NCI-H1105 treated with DMSO at 0.1 percent for 48 hours (cell line): ENCODE measurements at places on chromosomes 5 and 9.
A peak's percentile ranks its signal among the peaks of the same experiment; 100 is the strongest.

- no peak for DNase-seq
Observed at GRCh38 chr5:82274343-82275211, 3.6 kb downstream of the RPS23 start.

DNA sequence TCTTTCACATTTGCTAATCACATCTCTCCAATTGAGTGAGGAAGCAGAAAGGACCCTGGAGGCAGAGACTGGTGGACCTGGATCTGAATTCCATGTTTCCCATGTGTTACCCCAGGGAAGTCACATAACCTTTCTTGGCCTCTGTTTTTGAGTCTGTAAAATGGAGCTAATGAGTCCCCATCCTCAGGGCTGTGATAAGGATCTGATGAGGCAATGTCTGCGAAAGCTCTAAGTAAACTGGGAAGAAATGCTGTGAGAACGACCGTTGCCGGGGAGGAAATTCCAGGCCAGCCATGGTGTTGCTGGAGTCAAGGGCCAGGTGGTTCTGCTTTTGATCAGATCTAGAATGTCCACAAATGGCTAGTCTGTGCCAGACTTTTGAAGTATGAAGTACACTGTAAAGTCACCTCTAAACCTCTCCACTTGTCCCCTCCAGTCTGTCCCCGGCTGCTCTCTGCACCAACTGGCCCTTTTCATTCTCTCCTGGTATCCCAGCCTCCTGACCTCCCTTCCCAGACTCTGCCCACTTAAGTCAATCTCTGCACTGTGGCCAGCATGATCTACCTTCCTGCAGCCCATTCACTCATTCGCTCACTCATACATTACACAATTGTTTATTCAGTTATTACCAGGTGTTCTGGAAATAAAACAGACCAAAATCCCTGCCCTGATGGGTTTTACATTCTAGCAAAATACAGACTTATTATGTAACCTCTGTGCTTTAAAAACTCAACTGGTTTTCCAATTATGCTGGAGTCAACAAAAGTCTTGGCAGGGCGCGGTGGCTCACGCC lies 32.5 kb upstream of the N4BP3 start:
- no peak for DNase-seq

DNA sequence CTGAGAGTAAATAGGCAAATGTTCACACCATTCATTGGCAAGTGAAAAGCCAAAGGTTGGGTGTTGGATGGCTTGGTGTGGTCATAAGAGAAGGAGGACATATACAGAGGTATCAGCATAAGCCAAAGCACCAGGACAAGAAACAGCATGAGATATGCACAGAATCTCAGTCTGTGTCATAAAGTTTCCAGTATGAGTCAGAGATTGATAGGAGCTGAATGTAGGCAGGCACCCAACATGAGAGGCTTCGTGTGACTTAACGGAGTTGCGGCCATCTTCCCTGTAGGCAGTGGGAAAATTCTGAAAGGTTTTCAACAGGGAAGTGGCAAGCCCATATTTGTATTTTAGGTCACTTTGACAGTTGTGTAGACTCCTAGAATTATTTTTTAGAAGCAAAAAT lies 54.5 kb downstream of the SNCAIP start:
- DNase-seq: no peak

- DNase-seq: no peak
Observed at GRCh38 chr9:108436448-108436847, 419.3 kb downstream of the ACTL7B start.

- DNase-seq: no peak
Observed at GRCh38 chr9:18472841-18473251, 1.1 kb upstream of the ADAMTSL1 start.

- no peak for DNase-seq
Observed at GRCh38 chr5:175444060-175444904, at the start of gene DRD1. Gene DRD1 (minus strand): TSS chr5:175444182. CDS start chr5:175443099, 1,083 bp downstream.

- no peak for DNase-seq
Observed at GRCh38 chr9:120156376-120156775, 423.6 kb downstream of the CDK5RAP2 start.

DNA sequence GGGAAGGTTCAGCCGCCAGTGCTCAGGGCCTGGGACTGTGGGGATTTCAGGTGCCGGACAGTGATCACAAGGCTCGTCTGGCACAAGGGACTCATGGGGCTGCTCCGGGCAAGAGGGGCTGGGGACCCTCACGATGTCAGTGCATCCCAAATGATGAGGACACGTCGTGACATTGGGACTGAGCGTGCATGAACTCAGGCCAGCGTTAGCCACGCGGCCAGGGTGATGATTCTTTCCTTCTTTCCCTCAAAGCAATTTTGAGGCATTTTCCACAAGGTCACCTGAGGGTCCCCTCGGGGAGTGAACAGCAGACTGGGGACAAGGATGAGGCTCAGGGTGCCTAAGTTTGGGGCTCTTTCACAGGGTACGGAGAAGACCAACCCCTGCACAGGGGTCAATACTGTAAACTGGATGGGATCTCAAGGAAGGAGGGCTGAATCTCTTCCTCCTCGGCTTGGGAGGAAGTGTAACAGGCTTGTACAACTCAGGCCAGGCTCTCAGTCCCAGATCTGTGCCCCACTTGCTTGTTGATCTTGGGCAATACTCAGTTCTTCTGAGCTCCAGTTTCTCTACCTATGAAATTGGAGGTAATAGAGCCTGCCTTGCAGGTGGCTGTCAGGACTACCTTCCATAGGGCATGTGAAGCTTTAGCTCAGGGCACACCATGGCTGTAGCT lies 78.5 kb downstream of the PRRT1B start:
- DNase-seq: no peak

DNA sequence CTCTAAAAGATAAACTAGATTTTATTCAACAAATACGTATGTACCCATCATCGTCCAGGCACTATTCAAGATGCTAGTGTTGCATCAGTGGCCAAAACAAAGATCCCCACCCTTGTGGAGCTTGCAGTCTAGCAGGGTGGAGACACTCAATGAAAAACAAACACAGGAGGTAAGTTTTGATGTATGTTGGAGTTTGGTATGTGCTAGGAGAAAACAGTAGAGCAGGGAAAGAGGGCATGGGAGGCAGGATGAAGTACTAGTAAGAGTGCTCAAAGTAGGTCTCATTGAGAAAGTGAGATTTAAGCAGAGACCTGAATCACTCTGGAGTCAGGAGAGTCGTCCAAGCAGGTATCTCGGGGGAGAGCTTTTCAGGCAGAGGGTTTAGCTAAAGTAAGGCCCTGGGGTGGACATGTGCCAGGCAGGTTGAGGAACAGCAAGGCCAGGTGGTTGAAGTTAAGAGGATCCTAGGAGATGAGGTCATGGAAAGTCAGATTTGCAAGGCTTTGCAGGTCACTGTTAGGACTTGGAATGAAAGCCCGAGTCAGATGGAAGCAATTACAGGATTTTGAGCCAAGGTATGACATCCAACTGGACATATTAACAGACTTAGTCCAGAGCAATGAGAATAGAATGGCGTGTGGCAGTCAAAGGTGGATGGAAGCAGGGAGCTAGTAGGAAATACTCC lies 9.2 kb downstream of the SNX18 start:
- no peak for DNase-seq

GRCh38 chr9:2390028-2390427 lies 231.6 kb upstream of the VLDLR start:
- no peak for DNase-seq

GRCh38 chr9:96293498-96294158 lies 8.3 kb downstream of the HSD17B3 start:
- DNase-seq: no peak

- DNase-seq: no peak
Observed at GRCh38 chr5:93607367-93608258, 24.6 kb downstream of the NR2F1 start.

- no peak for DNase-seq
Observed at GRCh38 chr9:21804331-21804730, 1.9 kb downstream of the MTAP start.

DNA sequence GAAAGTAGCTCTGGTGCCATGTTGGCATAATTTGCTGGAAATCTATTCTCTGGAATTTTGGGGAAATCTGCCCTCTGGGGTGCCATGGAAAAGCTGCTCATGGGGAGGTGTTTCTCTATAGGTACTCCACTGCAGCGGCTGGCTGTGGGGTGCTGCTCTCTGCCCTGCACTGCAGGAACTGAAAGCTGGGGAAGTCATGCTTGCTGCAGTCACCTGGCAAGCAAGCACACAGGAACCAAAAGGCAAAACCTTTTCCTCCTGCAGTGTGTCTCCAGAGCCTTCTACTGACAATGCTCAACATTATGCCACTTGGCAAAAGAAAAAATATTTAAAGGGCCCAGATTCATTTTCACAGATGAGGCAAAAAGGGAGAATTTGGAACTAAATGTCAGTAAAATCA lies 25.8 kb upstream of the CARNMT1 start:
- DNase-seq: no peak

DNA sequence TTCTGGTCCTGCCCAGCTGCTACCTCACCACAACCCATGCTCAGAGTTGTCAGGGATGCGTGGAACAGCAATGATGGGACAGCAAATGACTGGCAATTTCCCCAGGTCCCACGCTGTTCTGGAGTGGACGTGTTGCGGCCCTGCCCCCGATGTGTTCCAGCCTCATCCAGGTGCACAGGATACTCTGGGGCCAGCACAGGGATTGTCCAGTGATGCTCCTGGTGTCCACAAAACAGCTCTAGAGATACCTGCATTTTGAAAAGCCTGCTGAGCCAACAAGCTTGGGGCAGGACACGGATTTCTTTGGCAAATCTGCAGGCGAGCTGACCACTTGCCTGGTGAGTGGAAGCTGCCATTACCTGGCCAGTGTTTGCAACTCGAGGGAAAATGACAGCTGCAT lies 88.7 kb downstream of the ANKRD33B start:
- DNase-seq: no peak

GRCh38 chr9:137685741-137686420 lies 67.1 kb downstream of the EHMT1 start:
- no peak for DNase-seq

- DNase-seq: peak; percentile 36
Observed at GRCh38 chr5:149264439-149265067, 7.1 kb upstream of the AFAP1L1 start.

DNA sequence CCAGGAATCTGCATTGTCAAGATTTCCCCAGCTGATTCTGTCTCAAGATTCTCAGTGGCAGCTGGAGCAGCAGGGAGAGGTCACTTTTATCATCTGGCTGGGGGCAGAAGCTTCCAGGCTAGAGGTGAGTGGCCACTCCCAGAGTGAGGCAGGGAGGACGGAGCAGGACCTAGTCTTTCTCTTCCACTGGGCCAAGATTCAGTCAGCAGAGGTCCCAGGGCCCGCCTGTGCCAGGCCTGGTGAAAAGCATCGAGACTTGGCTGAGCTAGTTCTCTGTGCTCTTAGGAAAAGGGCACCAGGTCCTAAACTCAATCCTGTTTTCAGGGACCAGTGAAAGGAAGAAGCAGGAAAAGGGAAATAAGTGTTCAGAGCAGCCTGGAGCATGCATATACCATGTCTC lies 46.6 kb downstream of the IRX1 start:
- DNase-seq: no peak

DNA sequence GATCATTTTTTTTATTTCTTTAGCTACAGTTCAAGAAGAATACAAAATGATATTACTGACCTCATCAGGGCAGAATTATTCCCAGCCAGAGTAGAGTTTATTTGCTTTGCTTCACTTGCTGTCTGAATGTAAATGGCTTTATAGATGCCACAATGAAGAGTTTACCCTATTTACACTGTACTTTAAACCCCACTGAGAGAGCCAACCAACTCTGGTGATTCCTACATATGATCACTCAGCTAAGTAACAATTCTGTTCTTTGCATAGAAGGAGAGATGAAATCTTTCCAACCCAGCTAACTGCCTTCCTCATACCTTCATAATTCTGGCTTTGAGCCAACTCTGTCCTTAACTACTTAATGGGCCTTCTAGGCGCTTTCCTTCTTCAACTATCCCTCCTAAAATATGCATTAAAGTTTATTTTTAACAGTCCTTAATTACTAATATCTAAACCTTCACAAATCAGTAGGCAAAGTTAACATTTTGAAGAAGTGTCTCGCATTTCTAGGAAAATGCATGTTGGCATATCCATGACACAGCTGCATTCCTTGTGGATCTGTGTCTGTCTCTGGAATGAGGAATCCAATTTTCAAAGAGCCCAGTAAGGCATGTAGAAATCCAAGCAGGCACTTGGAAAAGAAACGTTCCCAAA lies 284.8 kb upstream of the GRAMD2B start:
- peak; percentile 20 for DNase-seq

- no peak for DNase-seq
Observed at GRCh38 chr5:156411185-156411613, 84.2 kb downstream of the SGCD start.
